Dermis microvascular lymphatic vessel endothelial cell (primary cell): ENCODE measurements at places on chromosomes 16 and 17.

DNA sequence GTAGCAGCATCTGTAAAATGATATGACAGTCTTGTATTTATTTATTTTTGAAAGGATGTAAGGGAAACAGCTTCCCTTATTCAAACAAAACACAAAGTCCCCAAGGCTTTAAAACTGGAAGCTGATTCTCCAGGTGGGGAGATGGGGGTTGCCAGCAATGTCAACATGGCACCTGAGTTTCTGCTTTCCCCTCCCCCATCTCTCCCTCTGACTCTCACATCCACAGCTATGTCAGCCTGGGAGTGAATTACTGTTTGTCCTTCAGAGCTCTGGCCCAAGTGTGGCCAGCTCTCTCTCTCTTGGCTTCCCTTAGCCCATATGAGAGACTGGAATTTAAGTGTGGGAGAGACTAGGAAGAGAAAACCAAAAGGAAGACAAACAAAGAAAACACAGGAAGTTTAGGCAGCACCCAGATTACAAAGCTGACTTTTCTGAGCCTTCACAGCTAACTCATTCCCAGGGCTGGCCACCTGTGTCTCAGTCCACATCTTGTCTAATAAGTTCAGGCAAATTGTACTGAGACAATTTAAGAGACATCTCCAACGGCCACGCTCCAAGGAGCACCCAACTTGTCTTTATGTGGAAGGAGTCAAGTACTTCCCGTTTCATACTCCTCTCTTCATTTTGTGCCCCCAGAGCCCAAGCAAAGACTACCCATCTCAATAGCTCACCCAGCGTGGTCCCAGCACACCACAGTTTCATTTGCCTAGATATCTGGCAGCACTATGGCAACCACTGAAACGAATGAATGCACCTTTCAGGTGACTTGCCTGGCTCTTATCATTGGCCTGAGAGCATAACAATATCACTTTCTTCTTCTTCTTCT is 69.2 kb downstream of the SOX9 start:
- DNase-seq, result no peak

- DNase-seq, result peak; percentile 75
Observed at GRCh38 chr17:59311051-59311468, 20.4 kb upstream of the YPEL2 start.

GRCh38 chr16:85473909-85474620 is 139.1 kb upstream of the GSE1 start:
- DNase-seq, result no peak

DNA sequence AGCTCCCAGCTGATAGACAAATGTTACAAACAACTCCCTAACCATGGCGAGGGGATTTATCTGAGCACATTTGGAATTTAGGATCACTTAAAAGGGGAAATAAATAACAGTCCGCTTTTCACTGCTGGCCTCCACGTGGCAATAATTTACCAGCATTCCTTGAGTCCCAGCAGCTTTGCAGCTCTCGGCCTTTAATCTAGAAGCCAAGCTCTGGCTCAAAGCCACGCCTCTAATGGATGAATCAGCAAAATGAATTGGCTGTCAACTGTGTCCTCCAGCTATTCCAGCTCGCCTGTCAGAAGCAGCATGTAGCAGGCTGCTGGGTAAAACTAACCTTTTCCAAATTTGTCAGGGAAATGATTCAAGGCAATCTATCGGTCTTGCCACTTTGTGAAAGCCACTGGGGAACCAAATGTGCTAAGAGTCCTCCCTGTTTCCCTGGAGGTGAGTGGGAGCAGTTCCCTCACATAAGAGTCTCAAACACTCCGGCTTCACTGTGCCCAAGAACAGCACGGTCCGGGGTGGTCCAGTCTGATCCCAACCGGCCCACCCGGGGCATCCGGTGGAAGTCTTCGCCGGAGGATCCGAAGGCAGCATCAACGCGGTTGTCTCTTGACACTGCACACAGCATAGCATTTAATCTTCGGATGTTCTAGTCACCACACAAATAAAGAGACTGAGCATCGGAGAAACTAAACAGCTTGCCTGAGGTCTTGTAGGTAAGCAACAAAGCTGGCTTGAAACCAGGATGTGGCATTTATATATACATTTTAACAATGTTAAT is 143.3 kb downstream of the PARN start:
- DNase-seq, result peak; percentile 90
